ENCODE measurements at places on chromosomes 3 and 15.

DNA sequence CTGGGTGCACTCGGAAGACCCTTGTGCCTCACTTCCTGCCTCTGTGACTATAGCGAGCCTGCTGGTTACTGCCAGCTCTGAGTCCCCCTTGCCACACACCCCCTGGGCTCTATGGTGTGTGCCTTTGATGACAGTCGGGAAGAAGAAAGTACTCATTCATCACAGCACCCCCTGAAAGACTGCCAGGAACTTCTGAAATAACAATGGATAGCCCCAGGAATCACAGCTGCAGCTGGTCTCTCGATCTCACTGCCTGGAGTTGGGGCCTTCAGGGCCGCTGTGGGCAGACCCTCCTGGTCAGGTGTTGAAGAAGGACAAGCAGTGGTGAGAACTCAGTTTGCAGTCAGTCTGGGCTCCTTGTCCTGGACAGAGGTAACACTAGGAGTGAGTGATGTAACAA lies 9.8 kb upstream of the RPP14 start:
- no peak for DNase-seq

GRCh38 chr15:86541540-86541939 lies 461.9 kb downstream of the AGBL1 start:
- no peak for DNase-seq

DNA sequence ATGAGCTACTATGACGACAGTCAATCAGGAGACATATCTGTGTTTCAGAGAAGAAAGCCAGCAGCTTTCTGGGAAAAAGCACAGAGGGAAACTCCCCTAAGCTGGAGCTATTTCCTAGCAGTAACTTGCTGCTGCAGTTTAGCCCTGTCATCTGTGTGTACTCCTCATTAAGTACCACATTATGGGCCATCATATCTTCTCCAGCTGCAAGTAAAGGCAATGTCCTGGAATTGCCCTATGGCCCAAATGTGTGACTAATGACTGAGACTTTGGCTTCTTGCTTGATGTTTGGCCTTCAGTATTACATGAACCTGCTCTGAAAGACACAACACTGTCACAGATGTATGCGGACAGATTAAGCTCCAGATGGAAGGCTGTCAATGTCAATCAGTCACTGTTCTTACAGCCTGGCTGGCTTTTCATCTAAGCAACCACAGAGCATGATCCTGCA lies 190.8 kb downstream of the FHIT start:
- DNase-seq = no peak

GRCh38 chr3:14485981-14486380 lies 54.2 kb downstream of the GRIP2 start:
- DNase-seq = no peak

- DNase-seq = no peak
These were observed 1.2 kb downstream of the CSNK1G1 start for GRCh38 chr15:64354688-64355344.

GRCh38 chr3:135456108-135456790 lies 509.3 kb upstream of the PPP2R3A start:
- DNase-seq = no peak

GRCh38 chr3:140995881-140996280 lies 54.2 kb downstream of the SLC25A36 start:
- DNase-seq = no peak

GRCh38 chr15:67862750-67863441 lies 23.1 kb upstream of the RNU6-1 start:
- no peak for DNase-seq

GRCh38 chr3:64107190-64107589 lies 83.9 kb upstream of the PSMD6 start:
- no peak for DNase-seq

DNA sequence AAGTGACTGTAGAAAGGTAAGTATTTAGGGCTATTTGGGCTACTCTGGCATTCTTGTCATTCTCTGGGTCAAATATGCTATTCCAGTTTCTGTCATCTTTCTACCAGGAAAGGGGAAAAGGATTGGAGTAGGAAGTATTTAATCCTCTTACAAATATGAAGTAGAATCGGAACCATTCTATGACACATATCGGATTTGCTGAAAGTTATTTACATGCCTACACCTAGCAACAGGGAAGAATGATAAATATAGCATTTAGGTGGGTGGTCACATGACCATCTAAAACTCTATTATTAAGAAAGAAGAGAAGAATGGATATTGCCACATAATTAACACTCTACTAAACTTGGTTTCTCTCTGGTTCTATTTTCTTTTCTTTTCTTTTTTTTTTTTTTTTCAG lies 1353.1 kb downstream of the ZPLD1 start:
- DNase-seq = no peak

DNA sequence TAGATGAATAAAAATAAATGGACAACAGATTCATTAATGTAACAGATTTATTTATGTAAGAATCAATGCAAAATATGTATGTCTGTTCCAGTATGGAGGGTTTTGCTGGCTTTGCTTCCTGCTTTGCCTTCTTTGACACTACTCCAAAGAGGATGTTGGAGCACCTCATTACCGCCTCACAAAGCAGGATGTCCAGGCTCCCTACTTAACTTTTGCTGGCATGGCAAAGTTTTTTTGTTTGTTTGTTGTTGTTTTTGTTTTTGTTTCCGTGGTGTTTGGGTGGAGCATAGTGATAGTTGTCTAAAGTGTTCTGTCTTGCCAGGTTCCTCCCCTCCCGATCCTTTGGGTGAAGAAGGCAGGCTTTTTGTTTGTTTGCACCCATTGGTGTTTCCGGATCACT lies 38.7 kb downstream of the DIPK2A start:
- no peak for DNase-seq

GRCh38 chr15:98746375-98747155 lies 98.2 kb downstream of the IGF1R start:
- no peak for DNase-seq

DNA sequence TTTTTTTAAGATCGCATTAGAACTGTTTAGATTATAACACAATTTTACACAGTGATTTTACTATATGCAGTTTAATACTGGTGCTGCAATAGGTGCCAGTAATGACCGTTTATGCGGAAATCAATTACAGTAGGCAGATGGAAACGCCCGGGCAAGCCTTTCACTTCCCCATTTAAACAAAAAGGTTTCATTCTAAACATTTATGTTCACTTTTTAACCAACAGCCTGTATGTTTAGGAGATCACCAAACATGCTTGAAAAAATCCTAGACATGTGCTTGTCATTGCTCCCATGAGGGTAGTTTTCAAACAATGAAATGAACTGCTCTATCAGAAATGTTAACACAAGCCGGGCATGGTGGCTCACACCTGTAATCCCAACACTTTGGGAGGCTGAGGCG lies 2.7 kb downstream of the BNIP2 start:
- DNase-seq = no peak

- DNase-seq = no peak
These were observed 47.3 kb downstream of the TLE3 start for GRCh38 chr15:70050441-70050840.

- DNase-seq = no peak
These were observed 27.9 kb downstream of the EIF1B start for GRCh38 chr3:40337136-40338108.

DNA sequence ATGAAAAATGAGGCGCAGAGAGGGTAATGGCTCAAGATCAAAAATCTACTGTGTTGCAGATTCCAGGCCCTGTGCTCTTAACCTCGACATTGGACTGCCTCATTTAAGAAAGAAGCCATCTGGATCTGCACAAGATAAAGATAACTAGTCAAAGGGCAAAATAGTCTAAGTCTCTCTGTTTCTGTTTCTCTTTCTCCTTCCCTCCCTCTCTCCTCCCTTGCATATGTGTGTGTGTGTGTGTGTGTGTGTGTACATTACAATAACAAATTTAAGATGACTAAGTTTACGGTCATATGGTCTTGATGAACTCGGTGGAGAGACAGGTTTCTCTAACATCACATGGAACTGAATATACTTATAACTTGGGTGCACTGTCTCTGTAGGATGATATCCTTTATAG lies 69.2 kb downstream of the MEIS2 start:
- no peak for DNase-seq

DNA sequence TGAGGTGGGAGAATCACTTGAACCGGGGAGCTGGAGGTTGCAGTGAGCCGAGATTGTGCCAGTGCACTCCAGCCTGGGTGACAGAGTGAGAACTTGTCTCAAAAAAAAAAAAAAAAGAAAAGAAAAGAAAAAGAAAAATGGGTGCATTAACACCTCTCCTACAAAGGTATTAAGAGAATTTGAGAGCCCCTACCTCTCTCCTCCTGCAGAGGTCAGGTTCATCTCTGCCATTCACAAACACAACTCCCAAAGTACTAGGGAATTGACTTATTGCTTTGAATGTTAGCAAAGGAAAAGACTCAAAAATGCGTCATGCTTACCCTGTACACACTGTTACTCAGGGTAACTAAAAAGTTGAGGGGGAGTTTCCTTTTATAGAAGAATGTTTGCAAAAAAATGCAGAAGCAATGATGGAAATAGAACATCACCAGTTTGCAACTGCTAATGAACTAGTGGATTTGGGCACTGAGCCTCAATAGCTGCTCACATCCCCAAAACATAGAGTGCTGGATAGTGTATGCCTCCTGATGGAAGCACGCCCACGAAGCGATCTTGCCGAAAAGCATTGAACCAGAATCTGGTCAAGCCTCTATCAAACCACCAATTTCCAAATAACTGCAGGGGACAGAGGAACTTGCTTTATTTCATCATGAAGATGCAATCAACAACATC lies 15.5 kb upstream of the LYZL4 start:
- DNase-seq = no peak

GRCh38 chr3:50350213-50350526 lies 405 bp downstream of the NPRL2 start:
- DNase-seq = no peak

- DNase-seq = no peak
These were observed 28.5 kb downstream of the CALML4 start for GRCh38 chr15:68176601-68177000.

- DNase-seq = no peak
These were observed 50.5 kb downstream of the UBE2E1 start for GRCh38 chr3:23856286-23856685.

- DNase-seq = no peak
These were observed 84.0 kb downstream of the IFT80 start for GRCh38 chr3:160314995-160315394.

DNA sequence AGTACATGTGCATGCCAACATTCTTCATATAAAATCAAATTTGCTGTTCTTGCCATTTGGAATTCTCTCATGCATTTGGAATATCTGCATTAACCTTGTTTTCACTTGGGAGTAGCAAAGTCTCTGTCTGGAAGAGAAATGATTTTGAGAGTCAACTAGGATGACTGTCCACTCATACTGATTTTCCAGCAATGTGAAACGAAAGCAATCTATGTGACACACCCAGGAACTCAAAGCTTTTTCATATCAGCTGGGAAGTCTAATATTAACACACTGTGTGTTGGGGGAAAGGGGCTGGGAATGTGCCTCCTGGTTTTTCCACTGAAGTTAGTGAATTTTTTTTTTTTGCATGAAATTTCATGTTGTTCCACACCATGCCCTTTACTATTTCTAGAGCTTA lies 124.9 kb downstream of the DUT start:
- DNase-seq = no peak

GRCh38 chr15:89051875-89052274 lies 36.4 kb upstream of the ABHD2 start:
- no peak for DNase-seq

DNA sequence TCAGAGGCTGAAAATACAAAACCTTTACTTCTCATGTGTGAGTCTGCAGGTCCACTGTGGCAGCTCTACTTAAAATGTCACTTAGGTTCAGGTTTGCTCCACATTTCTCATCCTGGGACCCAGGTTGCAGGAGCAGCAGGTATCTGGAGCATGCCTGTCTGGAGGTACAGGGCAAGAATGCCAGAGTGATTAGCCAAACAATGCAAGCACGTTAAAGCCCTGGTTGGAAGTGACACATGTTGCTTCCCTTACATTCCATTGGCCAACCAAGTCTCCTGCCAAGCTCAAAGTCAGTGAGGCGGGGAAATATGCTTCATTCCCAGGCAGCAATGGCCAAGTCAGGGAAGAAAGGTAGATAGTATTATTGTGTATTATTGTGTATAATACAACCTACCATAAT lies 76.8 kb upstream of the ARL6 start:
- no peak for DNase-seq

DNA sequence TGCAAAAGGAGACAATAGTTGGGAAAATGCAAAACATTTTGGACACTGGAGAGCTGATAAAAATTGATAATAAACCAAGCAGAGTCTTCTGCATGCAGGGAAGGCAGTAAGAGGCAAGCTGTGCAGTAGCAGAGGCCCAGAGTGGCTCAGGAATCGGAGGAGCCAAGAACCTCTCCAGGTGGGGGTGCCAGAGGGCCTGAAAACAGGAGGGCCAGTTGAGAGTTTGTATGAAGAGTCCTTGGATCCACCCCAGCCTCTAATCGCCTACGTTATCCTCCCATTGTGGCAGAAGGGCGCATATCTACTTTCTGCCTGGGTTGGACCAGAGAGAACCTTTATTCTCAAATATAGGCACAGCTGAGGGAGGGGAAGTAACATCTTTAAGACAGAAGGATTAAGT lies 48.9 kb upstream of the RBP1 start:
- DNase-seq = no peak

Measured in stimulated activated CD8-positive, alpha-beta memory T cell treated with anti-CD3 and anti-CD28 coated beads, Interleukin-12 subunit alpha, Interleukin-12 subunit beta, amount 100 ng/mL, for 1 hour (primary cell).